Mononuclear cell (primary cell): ENCODE measurements at places on chromosomes 2 and 18. TPM values are rescaled to one million over a fixed set of nuclear protein-coding genes. Genes with fewer than 3 reads are reported as not detected.

Gene IL1RN
- 203 TPM for total RNA-seq

Gene ATP6V1C2
- not detected for total RNA-seq

Gene SEPTIN10
- total RNA-seq = 3.7 TPM

Gene ST6GAL2
- 0.21 TPM for total RNA-seq

Gene CTNNA2
- total RNA-seq = not detected

Gene VIT
- total RNA-seq = not detected

Gene TTN
- 47.6 TPM for total RNA-seq

Gene SPC25
- total RNA-seq = 1.3 TPM

Gene FEZ2
- 11.9 TPM for total RNA-seq

Gene DSG1
- total RNA-seq = not detected

Gene DTNA
- total RNA-seq = 0.31 TPM

Gene SANBR
- total RNA-seq = 4.4 TPM

Gene C2orf92
- 4.5 TPM for total RNA-seq

Gene BMP10
- total RNA-seq = not detected

Gene MAP2
- 0.73 TPM for total RNA-seq

Gene RESP18
- not detected for total RNA-seq

Gene EFHD1
- 0.42 TPM for total RNA-seq

Gene XDH
- not detected for total RNA-seq

Gene MYO1B
- 0.73 TPM for total RNA-seq

Gene GAL3ST2
- total RNA-seq = 2.5 TPM

Gene TRAF3IP1
- total RNA-seq = 3.5 TPM

Gene PXDN
- total RNA-seq = 0.94 TPM

Gene MRPL19
- 11.5 TPM for total RNA-seq
